ENCODE measurements at places on chromosomes 16 and 17. TPM values are rescaled to one million over a fixed set of nuclear protein-coding genes. Genes with fewer than 3 reads are reported as not detected.

- no peak for DNase-seq
These were observed 26.8 kb downstream of the WSCD1 start for GRCh38 chr17:6097005-6097279.

Gene ULK2
- total RNA-seq, result 212 TPM

Gene ENPP7
- not detected for total RNA-seq

- DNase-seq, result no peak
These were observed 100.7 kb downstream of the HIC1 start for GRCh38 chr17:2155573-2155972.

Gene MPV17L
- total RNA-seq, result 19.3 TPM

Gene PIRT
- total RNA-seq, result 0.94 TPM

- peak; percentile 75 for DNase-seq
These were observed at the start of gene GNAO1 for GRCh38 chr16:56191156-56191815. Gene GNAO1 (plus strand): TSS chr16:56191489. CDS start chr16:56192236, 747 bp downstream.

DNA sequence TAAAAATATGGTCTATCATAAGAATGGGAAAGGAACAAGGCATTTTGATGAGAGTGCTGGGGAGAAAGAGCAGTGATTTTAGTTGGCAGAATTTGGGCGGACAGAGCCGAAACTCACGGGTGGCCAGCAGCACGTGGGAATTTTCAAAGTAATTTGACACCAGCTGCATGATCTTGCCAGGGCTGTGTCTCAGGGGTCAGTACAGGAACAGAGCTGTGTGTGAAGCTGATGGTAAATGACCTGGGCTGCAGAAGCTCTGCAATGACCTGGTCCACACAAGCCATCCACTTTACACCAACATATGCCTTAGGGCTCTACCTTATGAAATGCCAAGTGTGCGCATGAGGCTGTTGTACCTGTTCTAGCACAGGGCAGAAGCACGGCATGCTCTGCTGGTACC, 112.0 kb downstream of the ZFHX3 start:
- no peak for DNase-seq

DNA sequence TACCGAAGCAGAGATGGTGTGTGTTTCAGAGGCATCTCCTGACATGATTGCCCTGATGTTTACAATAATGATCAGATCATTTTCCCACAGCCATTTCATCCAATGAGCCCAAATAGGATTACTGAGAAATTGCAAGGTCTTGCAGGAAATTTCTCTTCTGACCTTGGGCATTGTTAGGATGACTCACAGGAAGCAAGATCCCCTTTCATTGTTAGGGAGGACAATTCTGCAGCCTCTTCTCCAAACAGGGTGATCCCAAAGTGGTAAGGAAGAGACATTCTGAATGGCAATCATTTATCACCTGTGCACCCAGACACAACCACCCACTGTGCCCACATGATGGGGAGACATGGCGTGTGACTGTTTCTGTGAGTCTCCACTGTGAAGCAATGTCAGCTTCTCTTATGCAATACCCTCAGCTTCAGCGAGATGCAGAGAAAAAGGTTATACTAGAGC, 306.7 kb upstream of the XYLT1 start:
- DNase-seq, result no peak

- no peak for DNase-seq
These were observed 33.5 kb upstream of the SLC6A2 start for GRCh38 chr16:55622272-55622671.

Gene CDK5R1
- 255 TPM for total RNA-seq

Gene ACSM5
- total RNA-seq, result 0.78 TPM

- DNase-seq, result no peak
These were observed 182.8 kb downstream of the FTO start for GRCh38 chr16:53886482-53887378.

Gene TMEM204
- total RNA-seq, result 2.5 TPM

DNA sequence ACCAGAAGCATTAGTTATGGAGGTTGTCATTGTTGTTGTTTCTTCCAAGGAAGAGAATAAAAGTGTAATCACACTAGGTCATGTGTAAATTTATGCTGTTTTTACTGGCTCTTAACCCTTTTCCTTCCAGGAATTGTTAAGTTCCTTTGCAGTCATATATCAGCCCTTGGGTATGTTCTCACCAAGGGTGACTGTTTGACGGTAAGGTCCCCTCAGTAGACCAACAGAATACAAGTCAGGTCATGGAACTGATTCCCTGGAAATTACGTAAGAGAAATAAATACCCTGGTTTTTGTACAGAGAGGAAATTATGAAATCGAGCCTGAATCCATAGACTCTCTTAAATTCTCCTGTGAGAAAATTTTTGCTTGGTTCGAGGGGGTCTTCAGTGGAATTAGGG, 11.2 kb upstream of the KCNJ2 start:
- no peak for DNase-seq

- DNase-seq, result no peak
These were observed 20.7 kb downstream of the DNAH9 start for GRCh38 chr17:11618861-11619566.

Gene PRSS27
- 1.6 TPM for total RNA-seq

DNA sequence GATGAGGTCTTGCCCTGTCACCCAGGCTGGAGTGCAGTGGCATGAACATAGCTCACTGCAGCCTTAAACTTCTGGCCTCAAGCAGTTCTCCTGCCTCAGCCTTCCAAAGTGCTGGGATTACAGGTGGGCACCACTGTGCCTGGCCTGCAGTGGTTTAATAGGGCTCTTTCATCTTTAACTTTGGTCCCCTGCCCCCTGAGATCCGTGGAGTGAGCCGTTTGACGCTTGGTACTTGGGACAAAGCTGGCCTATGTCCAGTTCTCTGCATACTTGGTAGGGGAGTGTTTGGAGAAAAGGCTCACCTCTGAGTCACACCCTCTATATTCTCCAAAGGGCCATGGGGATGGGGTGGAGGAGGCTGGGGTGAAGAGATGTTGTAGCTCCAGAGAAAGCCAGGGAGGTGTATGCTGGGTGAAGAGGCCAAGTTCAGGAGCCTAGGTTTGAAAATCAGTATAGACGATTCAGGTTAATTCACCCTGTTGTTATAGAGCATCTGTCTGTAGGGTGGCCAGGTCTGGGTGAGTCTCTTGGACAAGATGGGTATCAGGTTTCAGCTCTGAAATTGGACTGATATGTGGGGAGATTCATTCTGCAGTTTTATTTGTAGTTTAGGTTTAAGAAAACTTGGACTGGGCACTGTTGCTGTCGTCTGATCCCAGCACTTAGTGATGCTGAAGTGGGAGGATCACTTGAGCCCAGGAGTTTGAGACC, 17.6 kb downstream of the ABCC1 start:
- no peak for DNase-seq

DNA sequence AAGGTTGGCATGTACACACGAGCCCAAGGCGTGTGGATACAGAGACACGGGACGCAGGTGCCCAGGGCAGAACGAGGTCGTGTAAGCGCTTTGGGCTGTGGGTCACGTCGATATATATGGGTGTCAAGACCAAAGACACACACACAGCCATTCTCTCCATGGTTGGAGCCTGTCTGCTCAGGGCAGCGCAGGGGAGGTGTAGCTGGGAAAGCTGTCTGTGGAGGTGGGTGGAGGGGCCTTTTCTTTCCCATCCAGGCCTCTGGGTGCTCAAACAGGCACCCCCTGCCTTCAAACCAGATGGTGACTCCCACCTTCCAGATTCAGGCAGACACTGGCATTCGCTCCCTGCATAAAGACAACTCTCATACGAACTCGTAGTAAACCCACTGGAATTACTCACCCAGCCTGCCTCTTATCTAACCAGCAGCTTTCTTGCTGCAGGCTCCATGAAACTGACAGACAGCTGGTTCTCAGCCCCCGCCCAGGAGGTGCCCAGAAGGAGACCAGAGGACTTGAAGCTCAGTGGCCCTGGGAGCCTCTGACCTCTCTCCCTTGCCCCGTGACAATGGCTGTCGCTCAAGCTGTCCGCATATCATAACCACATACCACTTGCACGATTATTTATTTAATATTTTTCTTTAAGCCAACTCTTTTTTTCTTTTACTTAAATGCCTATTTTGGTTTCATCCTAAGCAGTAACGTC, 237.1 kb downstream of the KATNIP start:
- DNase-seq, result no peak

Gene SDF2
- total RNA-seq, result 33.5 TPM

Gene APOH
- total RNA-seq, result 0.47 TPM

- DNase-seq, result no peak
These were observed 30.2 kb downstream of the BRD7 start for GRCh38 chr16:50338371-50339231.

Gene ESRP2
- not detected for total RNA-seq
